ENCODE measurements at places on chromosomes 12 and 14.

GRCh38 chr12:60123557-60123956 is 527.7 kb downstream of the SLC16A7 start:
- no peak for DNase-seq

DNA sequence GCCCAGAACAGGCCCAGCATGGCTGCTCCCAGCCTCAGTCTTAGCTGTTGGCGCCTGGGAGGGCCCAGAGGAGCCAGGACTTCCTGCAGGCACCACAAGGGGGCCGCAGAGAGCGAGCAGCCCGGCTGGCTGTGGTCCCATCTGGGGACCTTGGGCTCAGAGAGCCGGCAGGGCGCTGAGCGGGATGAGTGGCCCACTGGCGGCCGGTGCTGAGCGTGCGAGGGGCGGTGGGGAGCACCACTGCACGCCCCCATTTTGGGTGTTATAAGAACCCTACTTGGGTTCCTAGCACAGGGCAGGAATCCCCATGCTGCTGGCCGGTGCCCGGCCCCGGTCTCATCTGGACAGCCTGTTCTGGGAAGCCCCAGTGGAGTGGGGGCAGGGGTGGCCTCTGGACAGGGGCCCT is 25.9 kb upstream of the CRIP2 start:
- peak; percentile 61 for DNase-seq

- no peak for DNase-seq
Measured at GRCh38 chr12:128259556-128260070, 7.4 kb upstream of the TMEM132C start.

- no peak for DNase-seq
Measured at GRCh38 chr14:59699442-59699841, 122.8 kb upstream of the CCDC175 start.

- no peak for DNase-seq
Measured at GRCh38 chr12:55420307-55420962, 5.6 kb upstream of the OR6C76 start.

DNA sequence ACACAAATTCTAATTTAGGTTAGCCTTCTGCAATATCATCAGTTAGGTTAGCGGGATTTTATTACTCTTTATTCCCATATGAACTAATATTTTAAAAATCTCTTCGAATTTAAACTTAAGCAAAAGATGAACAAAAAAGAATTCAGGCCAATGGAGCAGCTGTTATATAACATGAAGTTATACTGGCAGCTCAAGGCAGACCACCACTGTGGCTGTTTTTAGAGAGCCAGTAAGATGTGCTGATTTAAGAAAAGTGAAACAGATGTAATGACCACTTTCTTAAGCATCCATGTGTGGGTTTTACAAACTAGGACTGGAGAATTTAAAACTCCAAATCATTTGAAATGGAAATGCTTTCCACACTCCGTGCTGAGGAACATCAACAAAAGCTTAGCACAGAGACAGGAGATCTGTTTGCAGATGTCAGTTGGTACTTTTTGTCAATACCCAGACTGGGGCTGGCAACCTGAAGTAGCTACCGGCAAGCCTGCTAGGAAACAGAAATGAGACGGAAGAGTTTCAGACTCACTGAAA is 164.9 kb downstream of the TTC7B start:
- DNase-seq = no peak

GRCh38 chr14:51092965-51093364 is 1.9 kb downstream of the TRIM9 start:
- DNase-seq = no peak

GRCh38 chr12:110575326-110575725 is 7.8 kb downstream of the PPTC7 start:
- no peak for DNase-seq
